ENCODE measurements at places on chromosomes 7 and 10. TPM values are rescaled to one million over a fixed set of nuclear protein-coding genes. Genes with fewer than 3 reads are reported as not detected.

- peak; percentile 82 for DNase-seq
Observed at GRCh38 chr7:102044984-102045673, 227.7 kb downstream of the CUX1 start.

- no peak for DNase-seq
Observed at GRCh38 chr10:111996103-111996502, 187.5 kb downstream of the GPAM start.

GRCh38 chr7:111408724-111409123 lies 153.6 kb downstream of the IMMP2L start:
- no peak for DNase-seq

GRCh38 chr10:71973777-71974488 lies 9.7 kb downstream of the CHST3 start:
- DNase-seq = no peak

- DNase-seq = peak; percentile 24
Observed at GRCh38 chr10:94146746-94147145, 153.0 kb downstream of the PLCE1 start.

- DNase-seq = peak; percentile 80
Observed at GRCh38 chr7:139538881-139539635, 15.6 kb downstream of the CLEC2L start.

HBP1 gene
- 59.5 TPM for polyA plus RNA-seq

H2BK1 gene
- not detected for polyA plus RNA-seq

ZNF365 gene
- polyA plus RNA-seq = 0.11 TPM

TMEM72 gene
- polyA plus RNA-seq = 0.18 TPM

OR9A2 gene
- polyA plus RNA-seq = not detected

PDSS1 gene
- 8.0 TPM for polyA plus RNA-seq

STEAP1B gene
- 1.7 TPM for polyA plus RNA-seq

All from forelimb muscle (tissue), 1 donor.